ENCODE measurements at places on chromosomes 1 and 21.

GRCh38 chr1:57058652-57059501, 93.1 kb upstream of the C8B start:
- no peak for DNase-seq

GRCh38 chr1:176102768-176103350, 104.2 kb downstream of the COP1 start:
- no peak for DNase-seq

GRCh38 chr1:3050603-3051002, 18.4 kb upstream of the PRDM16 start:
- no peak for DNase-seq

- no peak for DNase-seq
These were observed 5.5 kb upstream of the FOXO6 start for GRCh38 chr1:41355761-41356160.

DNA sequence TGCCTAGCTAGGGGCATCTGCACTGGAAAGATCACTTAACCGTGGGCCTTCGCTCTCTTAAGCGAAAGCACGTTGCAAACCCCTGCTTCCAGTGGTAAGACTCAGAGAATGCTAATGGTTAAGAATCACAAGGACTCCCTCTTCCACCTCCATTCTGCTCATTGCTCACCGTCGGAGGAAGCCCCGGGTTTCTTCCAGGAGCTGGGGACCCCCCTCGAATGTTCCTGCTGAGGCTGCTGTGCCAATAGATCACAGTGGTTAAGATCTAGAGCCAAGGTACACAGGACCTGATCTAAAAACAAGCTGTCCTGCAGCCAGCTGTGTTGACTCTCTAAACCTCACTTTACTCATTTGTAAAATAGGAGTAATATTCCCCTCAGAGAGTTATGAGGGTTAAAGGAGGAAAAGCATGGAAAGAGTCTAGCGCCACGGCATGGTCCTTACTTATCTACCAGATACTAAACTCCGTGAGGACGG, 765 bp downstream of the VAMP3 start:
- DNase-seq = no peak

- DNase-seq = no peak
These were observed 11.2 kb upstream of the NTMT2 start for GRCh38 chr1:170134521-170134920.

GRCh38 chr1:219358080-219358479, 184.4 kb downstream of the LYPLAL1 start:
- no peak for DNase-seq

DNA sequence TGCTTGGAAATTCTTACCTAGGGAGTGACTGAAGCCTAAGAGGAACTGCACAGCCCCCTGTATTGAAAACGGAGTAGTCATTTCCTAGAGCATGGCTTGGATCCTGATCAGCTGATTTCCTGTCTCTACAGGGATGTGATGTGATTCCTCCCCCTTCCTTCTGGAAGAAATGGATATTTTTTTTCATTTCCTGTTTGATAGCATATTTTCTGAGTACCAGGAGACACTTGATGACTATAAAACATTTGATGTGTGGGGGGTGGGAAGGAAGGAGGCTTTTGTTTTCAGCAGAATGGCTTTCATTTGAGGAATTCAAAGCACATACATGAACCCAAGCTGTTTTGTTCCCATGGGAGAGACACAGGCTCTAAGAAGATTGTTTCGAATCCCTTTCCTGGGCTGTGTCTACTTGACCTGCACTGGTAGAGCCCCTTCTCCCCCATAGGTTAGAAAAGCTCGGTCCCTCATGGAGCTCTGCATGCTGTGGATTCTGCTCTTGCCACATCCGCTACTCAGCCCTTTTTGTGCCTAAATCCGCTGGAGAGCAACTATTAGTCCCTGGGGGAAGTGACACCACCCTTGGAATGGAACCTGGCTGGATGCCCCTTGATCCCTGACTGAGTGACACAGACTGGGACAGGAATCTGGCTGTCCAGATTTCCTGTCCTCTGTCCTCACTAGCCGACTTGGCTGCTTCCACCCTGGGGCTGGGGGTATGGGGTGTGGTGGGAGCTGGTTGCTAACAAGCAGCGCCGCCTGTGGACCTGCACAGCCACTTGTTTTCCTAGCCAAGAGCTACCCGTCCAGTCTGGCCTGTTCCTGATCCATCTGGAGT, 71.8 kb upstream of the MACF1 start:
- DNase-seq = peak; percentile 18

DNA sequence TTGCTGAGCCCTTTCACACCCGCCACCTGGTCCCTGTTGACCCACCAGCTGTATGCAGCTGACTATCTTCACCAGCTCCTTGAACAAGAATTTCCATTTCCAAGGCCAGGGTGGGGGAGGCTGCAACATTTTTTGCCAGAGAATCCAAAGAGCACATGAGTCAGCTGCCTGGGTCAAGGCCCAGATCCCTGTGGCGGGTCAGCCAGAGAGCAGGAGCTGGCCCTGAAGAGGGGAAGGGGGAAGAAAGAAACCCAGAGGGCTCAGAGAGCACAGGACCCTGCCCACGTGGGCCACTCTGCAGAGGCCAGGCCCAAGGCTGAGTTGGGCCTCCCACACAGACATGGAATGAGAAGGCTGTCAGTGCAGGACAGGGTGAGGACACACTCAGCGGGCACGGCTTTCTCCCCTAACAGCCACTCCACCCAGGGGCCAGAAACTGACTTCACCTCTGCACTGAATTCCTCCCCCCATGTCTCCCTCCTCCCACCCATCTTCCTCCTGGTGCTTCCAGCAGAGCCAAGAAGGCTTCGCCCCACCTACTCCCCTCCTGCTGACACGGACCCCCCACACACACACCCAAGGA, 28.9 kb downstream of the S100A6 start:
- DNase-seq = no peak

GRCh38 chr1:234433563-234434285, 45.3 kb downstream of the TARBP1 start:
- DNase-seq = no peak

- no peak for DNase-seq
These were observed 54.9 kb upstream of the LAMC2 start for GRCh38 chr1:183131166-183131565.

DNA sequence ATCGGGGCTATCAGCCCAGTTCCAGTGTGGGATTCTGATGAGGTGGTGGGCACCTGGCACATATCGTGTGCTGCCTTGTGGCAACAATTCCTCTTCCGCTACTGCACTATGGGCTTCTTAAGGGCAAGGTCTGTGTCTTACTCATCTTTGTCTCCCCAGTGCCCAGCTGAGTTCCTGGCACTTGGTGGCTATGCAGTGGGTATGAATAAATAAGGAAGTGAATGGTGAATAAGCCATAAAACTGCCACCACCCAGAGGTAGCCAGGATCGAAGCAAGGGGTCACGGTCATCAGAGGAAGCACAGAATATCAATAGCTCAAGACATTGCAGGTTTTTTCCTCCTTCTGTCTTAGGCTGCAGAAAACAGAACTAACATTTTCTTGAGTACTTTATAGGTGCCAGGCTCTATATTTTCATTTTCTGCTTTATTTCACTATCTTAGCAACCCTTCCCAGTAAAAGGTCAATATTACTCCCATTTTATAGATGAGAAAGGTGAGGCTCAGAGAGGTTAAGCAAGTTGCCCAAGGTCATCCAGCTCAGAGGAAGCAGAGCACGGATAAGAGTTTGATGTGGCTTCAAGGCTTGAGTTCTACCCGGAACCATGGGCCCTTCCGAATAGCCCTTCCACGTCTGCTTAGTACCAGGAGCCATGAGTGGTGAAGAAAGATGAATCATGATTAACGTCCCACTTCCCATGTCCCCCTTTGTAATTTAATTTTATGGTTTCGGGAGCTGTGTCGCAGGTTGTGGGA, 10.2 kb downstream of the C1orf94 start:
- DNase-seq = no peak

GRCh38 chr1:103170609-103171008, 62.3 kb upstream of the COL11A1 start:
- DNase-seq = no peak

DNA sequence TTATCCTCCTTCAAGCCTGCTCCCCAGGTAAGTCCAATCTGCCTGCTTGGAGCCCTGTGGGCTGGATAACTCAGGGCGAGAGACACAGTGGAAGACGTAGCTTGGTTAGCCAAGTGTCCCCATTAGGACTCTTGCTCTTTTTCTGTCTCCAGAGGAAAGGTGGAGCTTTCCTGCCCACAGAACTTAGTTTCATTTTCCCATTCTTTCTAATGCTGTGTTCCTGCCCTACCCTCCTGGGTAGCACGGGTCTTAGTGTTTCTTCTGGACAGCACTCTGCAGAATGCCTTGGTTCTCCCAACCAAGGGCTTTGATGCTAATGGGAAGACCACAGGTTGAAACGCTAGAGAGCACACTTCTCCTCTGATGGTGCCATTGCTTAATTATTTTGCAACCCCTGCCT, 92.5 kb upstream of the LRRC8D start:
- DNase-seq = no peak

GRCh38 chr1:237139732-237140131, 97.7 kb downstream of the RYR2 start:
- DNase-seq = no peak

DNA sequence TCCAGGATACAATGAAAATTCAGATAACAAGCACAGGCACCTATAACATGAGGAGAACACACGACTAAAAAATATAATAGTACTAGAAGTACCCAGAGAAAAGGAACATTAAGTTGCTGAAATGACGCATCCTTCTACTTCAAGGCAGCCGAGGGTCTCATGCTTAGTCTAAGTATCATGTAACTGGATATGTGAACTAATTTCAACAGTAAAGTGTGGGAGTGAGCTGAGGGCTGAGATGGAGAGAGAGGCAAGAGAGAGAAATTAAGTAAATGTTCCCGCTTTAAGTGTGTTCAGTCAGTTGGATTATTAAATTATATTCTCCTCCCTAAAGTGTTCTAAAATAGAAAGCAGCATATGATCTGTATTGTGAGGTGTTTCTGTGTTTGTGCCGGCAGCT, 152.2 kb upstream of the KRTAP19-8 start:
- no peak for DNase-seq

DNA sequence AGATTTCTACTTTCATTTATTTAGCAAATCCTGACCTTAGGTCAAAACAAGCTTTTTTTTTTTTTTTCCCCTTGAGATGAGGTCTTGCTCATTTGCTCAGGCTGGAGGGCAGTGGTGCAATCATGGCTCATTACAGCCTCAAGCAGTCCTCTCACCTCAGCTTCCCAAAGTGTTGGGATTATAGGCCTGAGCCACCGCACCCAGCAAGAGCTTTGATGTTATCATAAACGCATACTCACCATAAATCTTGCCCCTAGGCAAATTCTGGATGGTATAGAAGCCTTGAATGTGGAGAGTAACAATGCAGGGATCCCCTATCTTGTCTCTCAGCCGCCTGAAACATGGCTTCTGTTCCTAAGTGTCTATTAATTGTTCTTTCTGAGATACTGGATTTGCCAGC, 24.8 kb upstream of the CLDN8 start:
- DNase-seq = no peak

DNA sequence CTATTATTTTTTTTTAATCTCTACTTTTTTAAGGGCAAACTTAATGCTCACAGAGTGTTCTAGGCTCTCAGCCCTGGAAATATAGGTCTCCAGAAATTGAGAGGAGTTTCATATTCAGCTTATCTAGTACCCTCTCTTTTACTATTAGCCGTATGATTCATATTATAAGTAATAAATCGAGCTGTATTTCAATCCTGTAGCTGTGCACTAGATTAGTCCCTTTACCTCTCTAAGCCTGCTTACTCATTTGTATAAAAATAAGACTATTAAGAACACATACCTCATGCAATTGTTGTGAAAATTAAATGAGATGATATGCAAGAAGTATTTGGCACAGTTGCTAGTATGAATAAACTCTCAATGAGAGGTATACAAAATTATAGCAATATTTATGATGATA, 128.2 kb upstream of the HOOK1 start:
- no peak for DNase-seq

DNA sequence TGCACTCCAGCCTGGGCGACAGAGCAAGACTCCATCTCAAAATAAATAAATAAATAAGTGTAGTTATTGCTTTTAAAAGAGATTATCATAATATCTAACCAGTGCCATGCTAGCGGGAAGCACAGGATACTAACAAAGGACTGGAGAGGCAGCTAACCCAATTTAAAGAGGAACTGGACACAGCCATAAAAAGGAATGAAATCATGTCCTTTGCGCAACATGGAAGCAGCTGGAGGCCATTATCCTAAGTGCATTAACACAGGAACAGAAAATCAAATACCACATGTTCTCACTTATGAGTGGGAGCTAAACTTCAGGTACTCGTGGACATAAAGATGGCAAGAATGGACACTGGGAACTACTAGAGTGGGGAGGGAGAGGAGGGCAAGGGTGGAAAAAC, 54.9 kb downstream of the TM2D1 start:
- no peak for DNase-seq

DNA sequence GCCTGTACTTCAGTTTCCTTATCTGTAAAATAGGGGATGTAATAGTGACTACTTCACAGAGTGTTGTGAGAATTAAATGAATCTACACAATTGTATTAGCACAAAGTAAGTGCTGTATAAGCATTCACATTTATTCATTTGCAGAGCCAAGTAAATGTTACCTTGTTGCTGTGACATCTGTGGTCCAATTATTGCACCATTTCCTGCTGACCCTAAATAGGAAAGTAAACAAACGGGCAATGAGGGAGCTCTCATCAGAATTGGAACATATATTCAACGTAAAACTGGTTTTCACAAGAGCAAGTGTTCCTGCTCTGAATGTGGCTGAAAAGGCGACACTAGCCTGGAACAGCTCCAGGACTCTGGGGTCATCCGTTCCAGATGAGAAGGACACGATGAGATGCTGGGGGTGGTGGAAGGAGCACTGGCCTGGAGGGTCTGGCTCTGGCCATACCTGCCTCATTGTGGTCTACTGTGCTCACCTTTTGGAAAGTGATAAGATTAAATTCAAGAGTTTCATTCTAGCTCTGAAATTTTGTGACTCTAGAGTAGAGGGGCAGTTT, 34.5 kb downstream of the PROX1 start:
- peak; percentile 33 for DNase-seq

DNA sequence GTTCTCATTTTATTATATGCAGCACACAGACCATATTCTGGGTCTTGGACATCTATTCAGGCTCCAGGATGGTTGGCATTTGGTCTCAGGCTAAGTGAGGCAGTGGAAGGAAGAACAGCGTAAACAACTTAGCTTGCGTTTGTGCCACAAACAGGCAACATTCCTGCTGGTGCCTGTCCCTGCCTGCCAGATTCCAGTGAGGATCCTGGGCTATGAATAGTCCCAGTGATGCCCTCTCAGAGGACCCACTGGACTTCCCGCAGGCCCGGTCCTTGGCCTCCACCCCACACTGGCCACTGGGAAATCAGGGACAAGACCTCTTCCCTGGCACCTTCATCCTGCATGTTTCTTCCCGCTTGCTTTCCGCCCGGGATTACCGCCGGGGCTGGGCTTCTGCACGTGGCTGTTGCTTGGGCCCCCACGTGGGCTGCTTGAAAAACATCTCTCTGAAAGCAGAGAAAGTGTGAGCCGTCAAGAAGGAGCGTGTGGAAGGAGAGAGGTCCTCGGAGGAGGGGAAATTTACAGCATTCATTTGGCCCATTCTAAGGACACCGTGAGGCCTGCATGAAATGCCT, 145.1 kb upstream of the WNT4 start:
- no peak for DNase-seq

GRCh38 chr1:182015360-182015759, 46.2 kb downstream of the ZNF648 start:
- no peak for DNase-seq
